ENCODE measurements at places on chromosomes 4 and X. TPM values are rescaled to one million over a fixed set of nuclear protein-coding genes. Genes with fewer than 3 reads are reported as not detected.

SMIM31 gene
- total RNA-seq = not detected

SMPX gene
- not detected for total RNA-seq

NKX6-1 gene
- not detected for total RNA-seq

TLL1 gene
- total RNA-seq = 0.11 TPM

ZC4H2 gene
- total RNA-seq = 1.3 TPM

DNA sequence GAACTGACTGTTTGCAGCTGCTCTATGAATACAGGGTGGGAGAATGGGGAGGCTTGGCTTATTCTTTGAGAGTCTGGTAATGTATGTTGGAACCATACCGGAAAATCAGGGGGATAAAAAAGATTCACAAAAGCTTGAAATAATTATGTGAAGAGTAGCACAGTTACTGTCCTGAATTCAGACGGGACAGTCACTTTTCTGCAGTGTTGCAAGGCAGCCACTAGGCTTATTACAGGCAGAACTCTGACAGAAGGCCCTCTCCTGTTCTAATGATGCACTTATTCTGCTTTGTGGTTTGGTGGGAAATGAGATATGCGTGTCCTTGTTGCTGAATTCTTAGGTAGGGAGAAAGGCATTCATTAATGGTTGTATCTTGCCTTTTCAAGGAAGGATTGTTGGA lies 37.2 kb downstream of the GUCY1B1 start:
- no peaks in the 10 kb centered on the region for H3K36me3 ChIP-seq
- no peak overlapping the region for H3K4me3 ChIP-seq
- H3K4me1 ChIP-seq = no peaks in the 10 kb centered on the region
- H3K27me3 ChIP-seq = no peaks in the 10 kb centered on the region
- no peak for DNase-seq

DNA sequence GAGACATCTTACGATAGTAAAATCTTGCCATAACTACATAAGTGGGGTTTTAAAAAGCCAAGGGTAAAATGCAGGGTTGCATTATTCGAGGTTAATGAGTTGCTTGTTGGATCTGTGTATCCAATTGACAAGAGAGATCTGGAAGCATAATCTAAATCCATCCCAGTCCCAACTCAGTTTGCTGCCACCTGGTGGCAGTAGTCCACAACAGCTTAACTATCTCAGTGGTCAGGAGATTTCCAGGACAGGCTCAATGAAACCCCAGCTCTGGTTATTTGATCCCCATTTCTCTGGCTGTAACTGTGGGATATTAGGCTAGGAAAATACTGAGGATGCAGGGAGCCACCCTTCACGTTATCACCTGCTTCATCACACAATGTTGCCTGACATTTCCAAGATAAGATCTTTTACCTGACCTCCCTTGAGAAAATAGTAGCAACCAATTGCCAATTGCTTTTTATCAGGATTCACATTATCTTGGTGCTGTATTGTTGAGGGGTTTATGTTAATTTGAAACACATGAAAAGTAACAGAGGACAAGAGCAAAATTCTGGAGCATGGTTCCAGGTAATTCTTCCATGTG lies 88.2 kb upstream of the TNIP3 start:
- H3K27me3 ChIP-seq = no peaks in the 10 kb centered on the region
- no peak for DNase-seq
- H3K4me3 ChIP-seq = no peak overlapping the region
- H3K27ac ChIP-seq = no peak overlapping the region
- H3K4me1 ChIP-seq = peaks cover 7% of the 10 kb centered on the region

GRCh38 chr4:7790023-7790422 lies 149.6 kb downstream of the AFAP1 start:
- H3K4me1 ChIP-seq = peaks cover 15% of the 10 kb centered on the region
- no peaks in the 10 kb centered on the region for H3K36me3 ChIP-seq
- H3K27ac ChIP-seq = no peak overlapping the region
- no peak overlapping the region for H3K4me3 ChIP-seq
- DNase-seq = no peak

- H3K4me3 ChIP-seq = no peak overlapping the region
- H3K27me3 ChIP-seq = no peaks in the 10 kb centered on the region
- H3K36me3 ChIP-seq = no peaks in the 10 kb centered on the region
- no peak for DNase-seq
- no peak overlapping the region for H3K27ac ChIP-seq
These were observed 12.8 kb downstream of the TMPRSS11E start for GRCh38 chr4:68460085-68460484.

GRCh38 chr4:124534131-124534530 lies 178.4 kb downstream of the ANKRD50 start:
- H3K27me3 ChIP-seq = no peaks in the 10 kb centered on the region
- no peak for DNase-seq
- H3K36me3 ChIP-seq = no peaks in the 10 kb centered on the region
- H3K27ac ChIP-seq = no peak overlapping the region

DNA sequence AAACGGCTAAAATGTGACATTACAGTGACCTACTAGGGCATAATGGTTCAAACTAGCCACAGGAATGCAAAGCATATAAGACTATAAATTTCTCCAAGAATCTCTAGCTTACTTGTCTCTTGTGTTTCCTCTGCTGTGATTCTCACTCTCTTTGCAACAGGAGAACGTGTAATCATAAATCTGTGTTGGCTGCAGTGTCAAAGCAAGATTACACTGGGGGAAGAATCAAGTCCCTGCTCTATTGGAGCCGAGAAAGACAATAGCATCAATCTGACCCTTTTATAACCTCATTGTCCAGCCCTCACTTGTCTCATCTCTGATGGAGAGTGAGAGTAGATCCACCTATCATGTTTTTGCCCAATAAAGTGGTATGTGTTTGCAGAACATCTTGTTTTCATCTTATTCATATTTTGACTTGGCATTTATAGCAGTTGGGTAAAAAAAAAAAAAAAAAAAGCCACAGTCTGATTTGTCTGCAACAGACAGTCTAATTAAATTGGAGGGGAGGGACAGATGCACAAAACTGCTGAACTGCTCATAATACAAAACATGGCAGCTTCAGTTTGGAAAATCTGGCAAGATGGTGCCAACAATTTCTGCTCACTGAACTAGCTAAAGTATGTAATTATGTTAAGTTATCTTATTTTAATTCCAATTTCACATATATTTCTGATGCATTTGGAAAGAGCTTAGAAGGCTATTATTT lies 165.0 kb upstream of the GABRA2 start:
- no peaks in the 10 kb centered on the region for H3K36me3 ChIP-seq
- no peak for DNase-seq
- no peaks in the 10 kb centered on the region for H3K27me3 ChIP-seq
- no peaks in the 10 kb centered on the region for H3K4me1 ChIP-seq
- no peak overlapping the region for H3K27ac ChIP-seq
- H3K4me3 ChIP-seq = no peak overlapping the region

Data from GM12878 (cell line).